ENCODE measurements at places on chromosomes 3 and 15. TPM values are rescaled to one million over a fixed set of nuclear protein-coding genes. Genes with fewer than 3 reads are reported as not detected.

The DUOX2 gene
- polyA plus RNA-seq: not detected

The NBEAL2 gene
- 0.89 TPM for polyA plus RNA-seq

The TRIM42 gene
- not detected for polyA plus RNA-seq

The ADGRG7 gene
- not detected for polyA plus RNA-seq

The CNTN3 gene
- polyA plus RNA-seq: not detected

DNA sequence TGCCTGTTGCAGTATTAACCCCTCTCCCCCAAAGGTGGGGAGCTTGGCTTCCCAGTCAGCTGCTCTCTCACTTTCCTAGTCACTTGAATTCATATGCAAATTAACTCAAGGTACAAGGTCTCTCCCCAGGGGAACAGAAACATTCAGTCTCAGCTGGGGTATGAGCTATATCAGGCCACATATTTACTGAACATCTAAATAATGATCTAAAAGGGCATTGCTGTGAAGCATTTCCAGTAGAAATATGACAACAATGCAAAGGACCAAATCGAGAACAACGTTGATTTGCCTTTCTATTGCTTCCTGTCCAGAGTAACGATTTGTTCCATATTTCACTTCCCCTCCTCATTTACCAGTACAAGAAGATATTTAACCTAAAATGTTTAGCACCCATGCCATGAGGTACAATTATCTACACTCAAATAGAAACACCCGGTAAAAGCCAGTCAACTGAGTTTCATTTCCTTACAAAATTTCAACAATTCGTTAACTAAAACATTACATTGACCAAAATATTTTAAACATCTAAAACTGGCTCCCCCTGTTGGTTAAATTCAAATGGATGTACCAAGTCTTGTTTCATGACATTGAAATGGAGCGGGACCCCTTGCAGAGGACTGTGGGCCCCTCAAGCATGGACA is 36.5 kb upstream of the KLHL6 start:
- DNase-seq: peak; percentile 31

DNA sequence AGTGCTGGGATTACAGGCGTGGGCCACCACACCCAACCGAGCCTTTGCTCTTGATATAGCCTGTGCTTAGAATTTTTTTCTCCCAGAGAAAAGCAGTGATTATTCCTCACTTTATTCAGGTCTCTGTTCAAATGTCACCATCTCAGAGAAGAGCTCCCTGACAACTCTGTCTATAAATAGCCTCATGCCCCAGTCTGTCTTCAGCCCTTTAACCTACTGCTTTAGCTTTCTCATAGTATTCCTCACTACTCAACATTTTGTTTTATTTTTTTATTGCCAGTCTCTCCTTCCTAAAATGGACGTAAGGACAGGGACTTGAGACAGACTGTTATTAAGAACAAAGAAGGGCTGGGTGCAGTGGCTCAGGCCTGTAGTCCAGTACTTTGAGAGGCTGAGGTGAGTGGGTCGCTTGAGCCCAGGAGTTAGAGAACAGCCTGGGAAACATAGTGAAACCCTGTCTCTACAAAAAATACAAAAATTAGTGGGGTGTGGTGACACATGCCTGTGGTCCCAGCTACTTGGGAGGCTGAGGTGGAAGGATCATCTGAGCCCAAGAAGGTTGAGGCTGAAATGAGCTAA is 78.7 kb upstream of the TTBK2 start:
- peaks cover 25% of the 10 kb centered on the region for H3K36me3 ChIP-seq
- H3K27me3 ChIP-seq: no peaks in the 10 kb centered on the region
- H3K4me1 ChIP-seq: no peaks in the 10 kb centered on the region
- no peak for DNase-seq

GRCh38 chr3:108511055-108511454 is 659 bp upstream of the MYH15 start:
- H3K36me3 ChIP-seq: no peaks in the 10 kb centered on the region
- H3K4me1 ChIP-seq: no peaks in the 10 kb centered on the region
- H3K4me3 ChIP-seq: no peak overlapping the region
- H3K27me3 ChIP-seq: peaks cover 1% of the 10 kb centered on the region

- H3K36me3 ChIP-seq: no peaks in the 10 kb centered on the region
- H3K27ac ChIP-seq: no peak overlapping the region
- DNase-seq: no peak
Observed at GRCh38 chr15:94081829-94082228, 149.5 kb upstream of the MCTP2 start.

DNA sequence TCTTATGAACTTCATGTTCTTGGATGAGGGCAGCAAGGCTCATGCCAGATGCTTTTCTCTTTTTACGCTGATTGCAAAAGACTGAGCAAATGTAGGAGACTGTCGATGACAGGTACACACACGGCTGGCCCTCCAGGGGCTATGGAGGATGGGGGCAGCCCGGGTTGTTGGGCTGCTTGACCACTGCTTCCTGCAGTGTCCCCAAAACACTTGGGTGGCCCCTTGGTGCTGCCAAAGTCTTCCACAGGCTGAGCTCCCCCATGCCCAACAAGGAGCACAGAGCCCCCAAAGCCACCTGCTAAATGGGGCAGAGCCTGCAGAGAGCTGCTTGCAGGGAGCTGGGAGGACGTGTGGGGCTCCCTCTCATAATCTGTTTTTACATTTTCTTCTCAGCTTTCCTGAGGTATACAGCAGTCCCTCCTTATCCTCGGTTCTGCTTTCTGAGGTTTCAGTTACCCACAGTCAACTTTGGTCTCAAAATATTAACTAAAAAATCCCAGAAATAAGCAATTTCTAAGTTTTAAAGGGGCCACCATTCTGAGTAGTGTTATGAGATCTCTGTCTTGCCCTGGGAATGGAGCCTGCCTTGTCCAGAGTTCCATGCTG is 7.3 kb downstream of the PRR23E start:
- no peak for DNase-seq
- no peaks in the 10 kb centered on the region for H3K36me3 ChIP-seq
- H3K4me1 ChIP-seq: peaks cover 3% of the 10 kb centered on the region
- H3K27ac ChIP-seq: no peak overlapping the region
- no peak overlapping the region for H3K4me3 ChIP-seq

DNA sequence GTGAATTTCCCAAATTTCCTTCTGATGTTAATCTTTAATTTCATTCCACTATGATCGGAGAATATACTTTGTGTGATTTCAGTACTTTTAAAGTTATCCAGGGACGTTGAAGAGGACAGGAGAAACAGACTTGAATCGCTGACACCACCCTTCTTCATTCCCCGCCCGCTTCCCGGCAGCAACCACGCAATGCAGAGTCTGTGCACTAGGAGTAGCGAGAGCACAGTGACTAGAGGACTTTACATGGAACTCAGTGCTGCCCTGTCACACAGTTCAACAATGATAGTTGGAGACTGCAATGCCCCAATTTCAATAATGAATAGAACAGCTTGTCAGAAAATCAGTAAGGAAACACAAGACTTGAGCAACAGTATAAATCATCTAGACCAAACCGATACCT is 73.9 kb downstream of the RNF13 start:
- no peak overlapping the region for H3K27ac ChIP-seq
- no peak overlapping the region for H3K4me3 ChIP-seq
- H3K27me3 ChIP-seq: no peaks in the 10 kb centered on the region
- no peak for DNase-seq

DNA sequence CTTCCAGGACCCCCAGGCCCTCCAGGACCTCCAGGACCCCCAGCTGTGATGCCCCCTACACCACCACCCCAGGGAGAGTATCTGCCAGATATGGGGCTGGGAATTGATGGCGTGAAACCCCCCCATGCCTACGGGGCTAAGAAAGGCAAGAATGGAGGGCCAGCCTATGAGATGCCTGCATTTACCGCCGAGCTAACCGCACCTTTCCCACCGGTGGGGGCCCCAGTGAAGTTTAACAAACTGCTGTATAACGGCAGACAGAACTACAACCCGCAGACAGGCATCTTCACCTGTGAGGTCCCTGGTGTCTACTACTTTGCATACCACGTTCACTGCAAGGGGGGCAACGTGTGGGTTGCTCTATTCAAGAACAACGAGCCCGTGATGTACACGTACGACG is 22.1 kb upstream of the CMSS1 start:
- no peaks in the 10 kb centered on the region for H3K36me3 ChIP-seq
- no peak overlapping the region for H3K4me3 ChIP-seq
- H3K27ac ChIP-seq: no peak overlapping the region
- no peak for DNase-seq

DNA sequence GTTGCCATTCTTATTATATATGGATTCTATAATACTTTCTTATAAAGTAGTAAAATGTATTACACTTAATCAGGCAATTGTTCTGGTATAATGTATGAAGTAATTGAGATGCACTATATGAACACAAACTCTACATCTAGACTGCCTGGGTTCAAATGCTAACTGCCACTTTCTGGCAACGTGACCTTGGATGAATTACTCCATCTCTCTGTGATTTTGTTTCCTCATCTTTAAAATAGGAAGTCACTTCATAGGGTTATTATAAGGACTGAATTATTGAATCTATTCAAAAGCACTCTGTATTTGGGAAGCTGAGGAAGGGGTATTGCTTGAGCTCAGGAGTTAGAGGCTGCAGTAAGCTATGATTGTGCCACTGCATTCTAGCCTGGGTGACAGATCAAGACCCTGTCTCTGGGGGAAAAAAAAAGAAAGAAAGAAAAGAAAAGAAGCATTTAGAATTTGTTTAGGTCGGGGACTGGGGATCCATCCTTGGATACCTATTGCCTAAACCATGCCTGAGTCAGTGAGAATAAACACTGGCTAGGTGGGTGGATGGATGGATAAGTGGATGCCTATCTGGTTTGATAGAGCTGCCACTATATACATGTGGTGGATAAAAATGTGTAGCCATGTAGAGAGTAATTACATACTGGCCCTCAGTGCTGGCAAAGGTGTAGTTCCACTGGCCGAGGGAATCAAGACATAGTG is 2.5 kb downstream of the TM4SF1 start:
- no peaks in the 10 kb centered on the region for H3K36me3 ChIP-seq
- peaks cover 2% of the 10 kb centered on the region for H3K4me1 ChIP-seq
- no peak overlapping the region for H3K27ac ChIP-seq
- no peak overlapping the region for H3K4me3 ChIP-seq
- DNase-seq: no peak
- peaks cover 10% of the 10 kb centered on the region for H3K27me3 ChIP-seq

- peaks cover 3% of the 10 kb centered on the region for H3K27me3 ChIP-seq
- DNase-seq: no peak
- H3K36me3 ChIP-seq: no peaks in the 10 kb centered on the region
- no peak overlapping the region for H3K4me3 ChIP-seq
Observed at GRCh38 chr3:153113541-153113940, 48.5 kb upstream of the RAP2B start.

GRCh38 chr15:82301296-82302016 is 38.8 kb downstream of the SAXO2 start:
- H3K27ac ChIP-seq: peak overlapping the region; percentile 60
- H3K4me3 ChIP-seq: no peak overlapping the region
- H3K27me3 ChIP-seq: no peaks in the 10 kb centered on the region
- H3K4me1 ChIP-seq: peaks cover 18% of the 10 kb centered on the region
- H3K36me3 ChIP-seq: no peaks in the 10 kb centered on the region

- H3K4me1 ChIP-seq: peaks cover under 1% of the 10 kb centered on the region
- no peaks in the 10 kb centered on the region for H3K27me3 ChIP-seq
- H3K4me3 ChIP-seq: no peak overlapping the region
Observed at GRCh38 chr3:49609314-49609713, 55.0 kb downstream of the BSN start.
